ENCODE measurements at places on chromosomes 3 and 15.
A peak's percentile ranks its signal among the peaks of the same experiment; 100 is the strongest.

GRCh38 chr3:4551051-4551711 lies 58.0 kb downstream of the ITPR1 start:
- no peak for DNase-seq

DNA sequence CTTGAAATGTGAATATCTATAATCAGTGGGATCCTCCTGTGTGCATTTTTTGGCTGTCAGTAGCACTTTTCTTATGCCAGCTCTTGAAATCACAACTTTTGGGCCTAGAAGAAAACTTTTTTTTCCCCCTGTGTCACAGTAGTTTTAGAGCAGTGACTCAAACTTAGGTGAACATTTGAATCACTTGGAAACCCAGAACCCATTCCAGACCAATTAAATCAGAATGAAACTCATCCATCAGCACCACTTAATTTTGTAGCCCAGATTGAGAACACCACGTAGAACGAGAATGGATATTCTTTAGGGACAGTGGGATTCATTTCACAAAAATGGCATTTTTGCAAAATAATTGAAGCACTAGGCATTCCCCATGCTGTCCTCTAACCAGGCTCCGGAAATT lies 224.8 kb upstream of the NANOGP8 start:
- DNase-seq = peak; percentile 29

DNA sequence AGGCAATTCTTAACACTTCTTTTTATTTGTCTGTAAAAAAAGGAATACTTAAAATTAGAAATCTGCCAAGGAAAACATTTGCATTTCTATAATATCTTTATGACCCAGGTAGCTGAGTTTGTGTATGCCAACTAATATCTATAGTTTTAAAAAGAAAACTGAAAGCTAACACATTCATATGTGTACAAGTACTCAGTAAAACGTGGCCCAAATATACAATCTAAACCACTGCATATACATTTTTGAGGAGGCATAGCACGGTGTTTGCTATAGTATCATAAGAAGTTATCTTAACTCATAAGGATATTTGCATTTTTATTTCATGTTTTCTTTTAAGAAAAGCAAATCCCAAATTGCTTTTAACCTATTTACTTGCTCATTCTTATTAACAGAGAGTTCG lies 172.7 kb downstream of the ZBTB20 start:
- no peak for DNase-seq

- DNase-seq = no peak
These were observed 29.9 kb upstream of the CCR2 start for GRCh38 chr3:46324036-46324435.

GRCh38 chr15:79962178-79962577 lies 8.8 kb downstream of the BCL2A1 start:
- no peak for DNase-seq

DNA sequence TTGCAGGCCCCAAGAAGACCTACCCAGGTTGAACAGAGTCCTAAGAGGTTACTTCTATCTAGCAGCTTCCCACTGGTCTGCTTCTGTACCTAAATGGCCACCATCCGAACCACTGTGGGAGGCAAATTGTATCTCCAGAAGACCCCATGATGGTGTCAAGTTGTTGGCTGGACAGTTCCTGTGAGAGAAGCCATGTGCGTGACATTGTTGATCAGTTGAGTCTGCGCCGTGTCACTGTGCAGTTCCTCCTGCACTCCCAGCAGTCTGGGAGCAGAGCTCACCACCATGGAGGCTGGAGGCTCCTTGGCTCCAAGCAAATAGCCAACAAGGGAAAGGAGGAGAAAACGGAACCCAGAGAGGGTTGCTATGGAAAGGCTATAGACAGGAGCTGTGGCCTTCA lies 7.5 kb upstream of the CYP1A1 start:
- DNase-seq = no peak
